ENCODE measurements at places on chromosomes 3 and 15.

DNA sequence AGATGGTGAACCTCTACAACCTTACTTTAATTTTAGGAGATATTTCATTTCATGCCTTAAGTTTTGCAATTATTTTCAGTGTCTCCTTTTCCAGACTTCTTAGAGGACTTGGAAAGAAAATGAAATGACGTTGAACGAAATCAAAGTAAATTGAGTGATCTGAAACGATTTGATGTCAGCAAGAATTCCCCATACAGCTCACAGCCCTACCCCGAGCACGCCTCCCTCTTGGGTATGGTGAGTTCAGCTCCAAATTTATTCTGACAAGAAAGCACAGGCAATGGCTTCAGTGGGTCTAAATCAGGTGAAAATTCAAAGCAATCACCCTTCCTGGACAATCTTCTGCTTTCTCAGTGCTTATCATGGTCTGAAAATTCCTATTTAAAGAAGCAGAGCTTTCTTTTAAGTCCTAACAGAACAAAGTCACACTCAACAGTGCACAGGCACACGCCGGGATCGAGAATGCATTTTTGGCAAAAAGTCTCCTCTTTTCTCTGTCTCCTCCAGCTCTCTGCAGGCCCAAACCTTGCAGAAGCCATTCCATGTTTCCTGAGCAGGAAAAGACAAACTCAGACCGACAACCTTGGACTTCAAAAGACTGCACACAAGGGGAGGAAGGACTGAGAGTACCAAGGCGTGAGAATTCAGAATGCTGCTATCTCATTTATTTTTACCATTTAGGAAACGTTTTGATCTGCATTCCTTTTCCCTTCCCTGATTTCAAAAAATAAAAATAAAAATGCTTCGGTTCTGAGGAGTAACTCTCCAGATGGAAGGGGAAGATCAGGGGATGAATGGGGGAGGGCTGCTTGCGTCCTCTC lies 72.0 kb downstream of the CCNL1 start:
- peak overlapping the region; percentile 84 for H3K4me3 ChIP-seq
- H3K36me3 ChIP-seq = no peaks in the 10 kb centered on the region
- DNase-seq = no peak

DNA sequence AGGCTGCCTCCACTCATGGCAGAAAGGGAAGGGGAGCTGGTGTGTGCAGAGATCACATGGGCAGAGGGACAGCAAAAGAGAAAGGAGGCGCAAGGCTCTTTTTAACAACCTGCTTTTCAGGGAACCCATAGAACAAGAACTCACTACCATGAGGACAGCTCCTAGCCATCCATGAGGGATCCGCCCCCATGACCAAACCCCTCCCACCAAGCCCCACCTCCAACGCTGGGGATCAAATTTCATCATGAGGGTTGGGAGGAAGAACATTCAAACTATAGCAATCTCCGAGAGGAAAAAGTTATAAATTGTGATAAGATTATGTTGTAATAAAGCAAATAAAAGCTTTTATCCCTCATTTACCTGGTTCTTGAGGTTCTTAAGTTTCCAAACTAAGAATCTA lies 84.7 kb upstream of the LMCD1 start:
- H3K36me3 ChIP-seq = no peaks in the 10 kb centered on the region
- H3K4me3 ChIP-seq = no peak overlapping the region
- no peak overlapping the region for H3K27ac ChIP-seq
- H3K27me3 ChIP-seq = peaks cover 9% of the 10 kb centered on the region
- H3K4me1 ChIP-seq = peaks cover 5% of the 10 kb centered on the region
- peak; percentile 32 for DNase-seq

GRCh38 chr3:3015185-3016089 lies 94.7 kb downstream of the IL5RA start:
- peaks cover 18% of the 10 kb centered on the region for H3K4me1 ChIP-seq
- H3K4me3 ChIP-seq = no peak overlapping the region
- DNase-seq = no peak
- H3K27ac ChIP-seq = no peak overlapping the region
- no peaks in the 10 kb centered on the region for H3K36me3 ChIP-seq

DNA sequence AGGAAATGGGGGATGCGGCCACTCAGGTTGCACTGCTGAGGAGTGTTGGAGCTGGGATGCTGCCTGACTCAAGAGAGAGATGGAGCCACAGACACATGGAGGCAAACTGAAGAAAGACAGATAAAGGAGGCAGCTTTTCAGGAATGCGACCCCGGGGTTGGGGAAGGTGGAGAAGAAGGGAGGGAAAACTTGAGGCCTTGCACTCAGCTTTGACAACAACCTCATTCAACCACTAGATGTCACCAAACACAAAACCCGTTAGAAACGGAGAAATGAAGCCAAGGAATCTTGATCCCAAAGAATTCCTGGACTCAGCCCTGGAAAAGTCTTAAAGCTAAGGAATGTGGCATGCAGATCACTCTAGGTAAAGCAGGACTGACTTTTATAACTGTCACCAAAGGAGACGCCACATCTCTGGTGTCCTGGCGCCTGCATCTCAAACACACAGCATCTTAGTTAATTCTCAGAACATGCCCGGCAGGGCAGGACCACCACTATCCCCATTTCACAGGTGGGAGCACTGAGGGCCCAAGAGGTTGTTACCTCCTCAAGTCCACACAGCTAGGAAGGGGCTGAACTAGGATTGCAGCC lies 59.6 kb upstream of the LMCD1 start:
- H3K27me3 ChIP-seq = peaks cover 7% of the 10 kb centered on the region
- peak; percentile 36 for DNase-seq
- H3K36me3 ChIP-seq = peaks cover 7% of the 10 kb centered on the region
- H3K4me3 ChIP-seq = no peak overlapping the region
- H3K4me1 ChIP-seq = no peaks in the 10 kb centered on the region

DNA sequence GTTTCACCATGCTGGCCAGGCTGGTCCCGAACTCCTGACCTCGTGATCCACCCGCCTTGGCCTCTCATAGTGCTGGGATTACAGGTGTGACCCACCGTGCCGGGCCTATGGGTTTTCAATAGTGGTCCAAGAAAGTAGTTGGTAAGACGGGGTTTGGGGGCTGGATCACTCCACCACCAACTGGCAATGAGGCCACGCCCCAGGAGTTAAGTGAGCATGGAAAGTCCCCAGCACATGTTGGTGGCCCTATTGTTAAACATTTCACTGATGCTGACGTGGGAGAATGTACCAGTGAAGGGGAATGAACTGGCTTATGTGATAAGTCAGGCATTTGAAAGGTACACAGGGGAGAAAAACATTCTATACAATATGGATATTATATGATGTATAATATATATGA lies 80.4 kb downstream of the CHRD start:
- no peaks in the 10 kb centered on the region for H3K36me3 ChIP-seq
- peaks cover 24% of the 10 kb centered on the region for H3K27me3 ChIP-seq
- no peak overlapping the region for H3K4me3 ChIP-seq
- no peak for DNase-seq
- H3K4me1 ChIP-seq = no peaks in the 10 kb centered on the region

DNA sequence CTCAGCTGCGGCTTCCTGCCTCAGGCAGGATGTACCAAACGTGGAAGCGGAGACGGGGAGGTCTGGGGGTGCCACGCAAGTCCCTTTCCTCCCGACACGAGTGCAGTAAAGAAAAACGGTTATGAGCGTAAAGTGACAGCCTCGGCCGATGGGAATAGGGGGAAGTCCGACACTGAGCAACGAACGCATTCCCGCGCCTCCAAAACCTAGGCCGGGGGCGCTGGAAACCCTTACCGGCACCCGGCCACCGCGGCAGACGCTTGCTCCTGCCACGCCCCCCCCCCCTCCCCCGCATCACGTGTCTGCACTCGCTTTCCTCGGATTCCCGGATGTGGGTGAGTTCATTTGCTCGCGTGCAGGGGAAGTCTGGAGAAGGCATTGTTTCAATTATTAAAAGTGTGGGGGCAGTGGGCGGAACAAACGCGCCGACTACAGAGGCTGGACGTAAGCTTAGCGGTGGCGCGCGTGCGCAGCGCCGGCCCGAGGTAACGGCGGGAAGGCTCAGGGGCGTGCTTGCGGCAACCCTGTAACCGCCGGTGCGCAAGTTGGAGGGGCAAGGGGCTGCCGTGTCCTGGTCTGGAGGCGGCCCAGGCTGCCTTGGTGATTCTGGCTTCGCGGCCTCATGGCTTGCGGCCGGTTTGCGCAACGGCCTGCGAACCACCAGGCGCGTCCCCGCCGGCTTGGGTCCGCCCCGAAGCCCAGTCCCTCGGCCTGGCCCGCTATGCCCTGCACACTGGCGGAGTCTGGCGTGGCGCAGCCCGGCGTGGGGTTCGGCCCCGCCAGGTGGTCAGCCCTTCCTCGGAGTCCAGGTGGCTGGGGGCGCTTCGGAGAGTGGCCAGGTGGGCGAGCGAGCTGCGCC lies at the start of the genes ANAPC13 and CEP63:
Gene ANAPC13 (minus strand): TSS at position 268 of the 859 bp plus-strand sequence. CDS start 3,081 bp downstream, outside the sequence.
Gene CEP63 (plus strand): TSS at position 340 of the 859 bp plus-strand sequence. CDS start 9,264 bp downstream, outside the sequence.
- H3K27me3 ChIP-seq = peaks cover 2% of the 10 kb centered on the region
- H3K27ac ChIP-seq = peak within 1 kb of the TSS; percentile 99
- peaks cover 48% of the 10 kb centered on the region for H3K36me3 ChIP-seq
- H3K4me3 ChIP-seq = peak within 1 kb of the TSS; percentile 88
- peaks cover 40% of the 10 kb centered on the region for H3K4me1 ChIP-seq
- DNase-seq = peak; percentile 85

DNA sequence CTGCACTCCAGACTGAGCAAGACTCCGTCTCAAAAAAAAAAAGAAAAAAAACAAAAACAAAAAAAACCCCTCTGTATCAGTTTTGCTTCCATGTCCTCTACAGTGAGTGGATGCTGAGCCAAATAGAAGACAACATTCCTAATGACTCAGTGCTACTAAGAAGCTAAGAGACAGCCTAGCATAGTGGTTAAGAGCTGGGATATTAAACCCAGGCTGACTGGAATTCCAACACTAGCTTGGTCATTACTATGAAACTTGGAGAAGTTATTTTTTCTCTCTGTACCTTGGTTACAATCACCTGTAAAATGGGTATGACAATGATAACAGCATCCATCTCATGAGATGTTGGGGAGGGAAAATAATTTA lies 60.9 kb upstream of the PYGO1 start:
- no peak overlapping the region for H3K27ac ChIP-seq
- H3K27me3 ChIP-seq = peaks cover 2% of the 10 kb centered on the region
- peaks cover 62% of the 10 kb centered on the region for H3K4me1 ChIP-seq
- DNase-seq = no peak
- peaks cover 69% of the 10 kb centered on the region for H3K36me3 ChIP-seq

- peaks cover 11% of the 10 kb centered on the region for H3K36me3 ChIP-seq
- no peak overlapping the region for H3K27ac ChIP-seq
- H3K27me3 ChIP-seq = no peaks in the 10 kb centered on the region
- no peaks in the 10 kb centered on the region for H3K4me1 ChIP-seq
- DNase-seq = peak; percentile 30
Measured at GRCh38 chr3:153768561-153769469, 352.4 kb upstream of the ARHGEF26 start.

DNA sequence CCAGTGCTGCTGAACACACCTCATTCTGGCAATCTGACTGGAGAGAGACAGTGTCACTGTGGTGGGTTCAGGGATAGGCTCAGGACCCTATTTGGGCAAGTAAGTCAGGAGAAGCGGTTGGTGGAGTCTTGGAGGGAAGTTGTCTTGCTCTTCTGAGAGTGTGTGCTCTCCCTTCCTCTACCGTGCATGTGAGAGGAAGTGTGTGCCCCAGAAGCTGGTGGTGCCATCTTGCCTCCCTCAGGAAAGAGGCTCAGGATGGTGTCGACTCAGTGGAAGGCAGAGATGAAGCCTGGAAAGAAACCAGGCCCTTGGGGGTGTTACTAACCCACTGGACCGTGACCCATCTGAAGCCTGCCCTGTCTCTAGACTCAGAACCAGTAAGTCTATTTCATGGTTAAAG lies 6.8 kb upstream of the RARRES1 start:
- no peak overlapping the region for H3K27ac ChIP-seq
- peaks cover 17% of the 10 kb centered on the region for H3K27me3 ChIP-seq
- H3K4me3 ChIP-seq = no peak overlapping the region
- H3K36me3 ChIP-seq = peaks cover 40% of the 10 kb centered on the region
- H3K4me1 ChIP-seq = no peaks in the 10 kb centered on the region

DNA sequence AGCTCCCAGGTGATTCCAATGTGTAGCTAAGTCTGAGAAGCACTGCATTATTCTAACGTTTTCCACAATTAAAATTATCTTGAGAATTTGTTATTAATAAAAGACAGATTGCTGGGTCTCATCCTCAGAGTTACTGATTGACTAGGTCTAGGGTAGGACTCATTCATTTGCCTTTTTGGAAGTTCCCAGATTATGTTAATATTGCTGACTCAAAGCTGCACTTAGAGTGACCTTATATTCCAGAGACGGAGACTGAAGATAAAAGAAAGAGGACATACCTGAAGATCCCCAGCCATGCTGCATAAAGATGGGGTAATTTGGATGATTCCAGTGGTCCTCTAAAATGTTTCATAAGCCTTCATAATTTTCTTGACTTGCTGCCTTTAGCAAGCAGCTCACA lies 81.8 kb downstream of the PLSCR2 start:
- no peak overlapping the region for H3K27ac ChIP-seq
- DNase-seq = no peak
- no peak overlapping the region for H3K4me3 ChIP-seq

Data from nephron progenitor cell (in vitro differentiated cells).